ENCODE measurements at places on chromosomes 4 and X.

DNA sequence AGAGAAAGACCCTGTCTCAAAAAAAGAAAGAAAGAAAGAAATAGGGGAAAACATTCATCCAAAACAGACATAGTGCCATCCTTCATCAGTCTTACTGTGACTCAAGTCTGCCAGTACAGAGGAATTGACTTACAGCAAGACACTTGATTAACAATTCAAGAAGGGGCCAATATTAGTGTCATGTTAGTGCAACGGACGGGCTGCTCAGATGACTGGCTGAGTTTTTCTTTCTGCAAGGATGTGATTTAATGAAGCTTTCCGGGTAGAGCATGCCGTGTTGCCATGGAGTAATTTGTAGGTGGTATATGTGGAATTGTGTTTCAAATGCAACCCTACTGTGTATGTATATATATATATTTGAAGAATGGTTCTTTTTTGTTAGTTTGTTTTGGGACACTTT lies 12.6 kb upstream of the MFAP3L start:
- DNase-seq = no peak

DNA sequence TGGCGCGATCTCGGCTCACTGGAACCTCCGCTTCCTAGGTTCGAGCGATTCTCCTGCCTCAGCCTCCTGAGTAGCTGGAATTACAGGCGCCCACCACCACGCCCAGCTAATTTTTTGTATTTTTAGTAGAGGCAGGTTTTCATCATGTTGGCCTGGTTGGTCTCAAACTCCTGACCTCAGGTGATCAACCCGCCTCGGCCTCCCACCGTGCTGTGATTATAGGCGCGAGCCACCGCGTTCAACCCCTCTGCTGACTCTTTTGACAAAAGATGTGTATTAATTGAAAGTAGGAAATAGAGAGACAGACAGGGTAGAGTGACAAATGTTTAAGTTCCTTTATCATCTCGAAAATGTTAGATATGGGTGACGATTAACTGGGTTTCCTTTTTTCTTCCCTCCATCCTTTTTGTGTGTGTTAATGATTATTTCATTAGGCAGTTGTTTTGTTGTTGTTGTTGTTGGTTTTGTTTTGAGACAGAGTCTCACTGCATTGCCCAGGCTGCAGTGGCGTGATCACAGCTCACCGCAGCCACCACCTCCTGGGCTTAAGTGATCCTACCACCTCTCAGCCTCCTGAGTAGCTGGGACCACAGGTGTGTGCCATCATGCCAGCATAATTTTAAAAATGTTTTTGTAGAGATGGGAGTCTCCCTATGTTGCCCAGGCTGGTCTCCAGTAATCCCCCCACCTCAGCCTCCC lies 79.5 kb downstream of the KDM6A start:
- DNase-seq = no peak

DNA sequence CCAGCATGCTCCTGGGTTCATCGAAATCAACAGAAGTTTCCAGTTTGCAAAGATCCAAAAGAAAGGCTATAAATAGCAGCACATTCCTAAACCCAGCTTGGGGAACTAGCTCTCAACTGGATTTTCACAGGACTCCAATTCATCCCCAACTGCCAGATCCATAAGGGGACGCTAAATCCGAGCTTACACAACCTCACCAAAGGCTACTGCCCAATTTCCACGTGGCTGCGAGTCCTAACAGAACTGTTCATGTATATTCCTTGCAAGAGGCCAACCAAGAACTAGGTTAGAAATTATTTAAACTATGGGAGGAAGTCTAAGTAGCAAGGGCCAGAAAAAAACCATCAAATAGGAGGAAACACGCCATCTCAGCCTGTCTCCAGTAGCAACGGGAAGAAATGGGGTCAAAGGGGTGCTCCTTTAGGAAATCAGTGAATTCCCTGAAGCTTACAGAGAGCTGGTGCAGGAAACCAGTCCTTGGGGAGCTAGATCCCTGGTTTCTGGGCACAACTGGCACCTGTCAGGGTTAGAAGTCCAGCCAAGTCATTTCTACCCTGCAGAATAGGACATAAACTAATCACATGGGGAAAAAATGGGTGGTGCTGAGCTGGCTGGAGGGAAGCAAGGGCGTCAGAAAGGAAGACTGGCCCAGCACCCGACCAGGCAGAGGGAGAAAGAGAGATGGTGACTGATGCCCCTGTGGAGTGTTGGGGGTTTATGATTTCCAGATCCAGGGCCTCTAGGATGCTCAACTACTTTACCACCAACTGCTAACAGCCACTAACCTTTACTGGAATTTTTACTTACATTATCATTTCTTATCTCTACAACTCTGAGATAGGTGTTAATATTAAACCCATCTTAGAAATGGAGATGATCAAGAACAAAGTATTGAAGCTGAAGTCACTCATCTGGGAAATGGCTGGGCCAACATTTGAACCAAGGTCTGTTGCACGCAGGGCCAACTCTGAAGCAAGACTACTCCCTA lies 20.5 kb downstream of the RELL1 start:
- DNase-seq = no peak

DNA sequence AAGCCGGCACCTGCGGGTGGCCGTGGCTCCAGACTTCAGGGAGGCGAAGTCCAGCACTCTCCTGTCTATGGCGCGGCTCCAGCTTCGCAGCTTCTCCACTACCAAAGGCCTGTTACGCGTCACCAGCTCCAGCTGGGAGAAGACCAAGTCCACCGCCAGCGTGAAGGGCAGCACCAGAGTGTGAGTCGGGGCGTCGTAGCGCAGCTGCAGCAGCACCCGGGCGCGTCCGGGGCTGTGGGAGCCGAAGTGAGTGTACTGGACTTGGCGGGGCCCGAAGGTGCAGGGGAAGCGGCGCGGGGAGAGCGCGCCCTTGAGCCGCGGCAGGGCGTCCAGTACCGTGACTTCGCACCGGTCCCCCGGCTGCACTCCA lies 444 bp downstream of the FREM3 start:
- DNase-seq = no peak

DNA sequence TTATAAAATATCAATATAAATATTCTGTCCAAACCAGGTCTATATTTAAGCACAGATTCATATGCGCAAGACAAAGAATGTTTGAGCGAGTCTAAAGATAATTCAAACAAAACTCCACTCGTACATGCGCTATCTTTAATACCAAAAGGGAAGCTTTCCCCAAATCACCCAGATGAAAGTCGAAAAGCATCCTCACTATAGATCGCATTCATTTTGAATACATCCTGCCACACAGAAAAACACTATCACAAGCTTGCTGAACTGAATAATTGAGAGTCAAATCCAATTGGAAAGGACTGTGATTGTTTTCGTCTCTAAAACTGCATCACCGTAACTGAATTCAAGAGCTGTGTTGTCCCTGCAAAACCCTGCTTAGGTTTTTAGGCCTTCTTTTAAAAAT lies 685 bp downstream of the TASL start:
- no peak for DNase-seq

GRCh38 chrX:38824176-38824575 lies 22.9 kb downstream of the MID1IP1 start:
- DNase-seq = no peak

DNA sequence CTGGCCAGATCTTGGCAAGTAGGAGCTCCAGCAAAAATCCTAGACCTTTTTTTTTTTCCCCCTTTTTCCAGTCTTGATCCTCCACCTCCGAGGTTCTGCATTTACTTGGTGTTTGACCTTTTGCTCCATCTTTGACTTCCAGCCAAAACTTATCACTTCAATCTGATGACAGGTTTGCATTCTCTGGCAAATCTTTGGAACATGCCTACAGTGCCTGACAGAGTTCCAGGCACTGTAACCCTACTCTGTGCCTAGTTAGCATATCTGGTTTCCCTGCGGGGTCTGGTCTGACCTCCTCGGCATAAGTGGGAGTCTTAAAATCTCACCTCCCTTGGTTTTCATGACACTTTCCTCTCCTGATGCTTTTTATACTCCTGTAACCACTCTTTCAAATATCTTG lies 39.4 kb upstream of the NR3C2 start:
- no peak for DNase-seq

GRCh38 chr4:13514722-13515121 lies 29.6 kb downstream of the NKX3-2 start:
- no peak for DNase-seq

DNA sequence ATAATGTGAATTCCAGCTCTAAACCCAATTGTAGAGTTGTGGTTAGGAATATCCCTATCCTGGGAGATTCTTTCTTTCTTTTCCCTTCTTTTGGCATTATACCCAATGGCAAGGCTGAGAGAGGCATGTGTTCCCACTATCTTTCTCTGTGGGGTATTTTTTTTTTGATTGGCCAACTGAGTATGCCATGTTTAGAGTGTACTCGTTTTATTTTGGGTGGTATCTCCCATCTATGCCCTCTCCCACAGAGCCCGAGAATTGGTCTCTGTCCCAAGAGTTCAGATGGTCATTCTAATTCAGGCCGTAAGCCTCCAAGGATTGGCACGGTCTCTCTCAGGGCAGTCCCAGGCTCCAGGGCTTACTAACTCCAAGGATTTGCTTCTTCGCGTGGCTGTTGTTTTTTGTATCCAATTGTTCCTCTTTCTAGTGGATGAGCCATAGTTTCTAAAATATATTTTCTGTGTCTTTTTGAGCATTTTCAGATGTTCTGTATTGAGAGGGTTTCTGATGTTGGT lies 198.8 kb downstream of the SLC4A4 start:
- DNase-seq = no peak

GRCh38 chrX:95728446-95728845 lies 956.2 kb upstream of the DIAPH2 start:
- no peak for DNase-seq

DNA sequence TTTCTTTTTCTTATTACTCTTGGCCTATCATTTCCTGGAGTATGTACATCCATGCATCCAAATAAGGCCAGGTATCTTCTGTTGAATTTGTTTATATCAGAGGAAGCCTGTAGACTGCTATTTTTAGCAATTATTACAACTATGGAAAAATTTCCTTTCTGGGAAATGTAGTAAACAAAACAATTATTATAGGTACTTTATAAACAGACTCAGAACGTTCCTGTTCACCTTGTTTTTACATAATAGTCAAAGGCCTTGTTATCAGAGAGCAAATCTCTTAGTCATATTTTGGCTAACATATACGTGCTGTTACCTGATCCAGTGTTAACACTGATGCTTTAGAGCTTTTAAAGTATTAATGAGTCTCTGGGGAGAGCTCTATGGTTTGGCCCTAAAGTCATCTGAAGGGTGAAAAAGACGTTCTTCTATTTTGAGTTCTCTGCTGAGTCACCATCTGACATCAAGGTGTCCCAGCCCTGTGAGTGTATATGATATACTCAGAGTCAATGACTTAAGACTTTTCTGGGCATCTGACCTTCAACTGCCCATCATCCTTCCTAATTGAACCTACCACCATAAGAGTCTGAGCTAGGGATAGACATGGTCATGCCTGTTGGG lies 7.3 kb downstream of the SPARCL1 start:
- no peak for DNase-seq

DNA sequence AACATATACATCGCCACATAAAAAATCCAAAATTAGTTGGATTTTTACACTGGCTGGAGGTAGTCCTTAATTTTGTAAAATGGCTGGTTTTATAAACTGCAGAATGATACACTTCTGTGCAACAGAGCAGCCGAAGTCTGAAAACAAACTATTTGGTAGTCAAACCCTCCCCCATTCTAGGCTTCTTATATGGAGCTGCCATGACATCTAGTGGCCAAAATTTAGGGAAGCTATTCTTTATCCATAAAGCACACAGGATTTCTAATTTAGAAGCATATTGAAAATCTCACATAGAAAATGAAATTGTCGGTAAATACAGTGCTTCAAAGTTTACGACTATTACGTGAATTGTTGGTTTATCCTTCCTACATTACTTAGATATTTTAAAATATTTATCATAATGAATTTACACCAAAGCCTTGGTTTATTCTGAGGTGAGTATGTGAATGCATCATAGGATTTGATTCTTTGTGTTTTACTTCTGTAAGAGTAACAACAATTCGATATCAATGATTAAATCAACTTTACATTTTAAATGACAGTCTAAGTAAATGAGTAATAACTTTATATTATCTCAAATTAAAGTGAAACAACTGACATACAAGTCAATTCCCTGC lies 113.4 kb upstream of the FAM241A start:
- DNase-seq = no peak

DNA sequence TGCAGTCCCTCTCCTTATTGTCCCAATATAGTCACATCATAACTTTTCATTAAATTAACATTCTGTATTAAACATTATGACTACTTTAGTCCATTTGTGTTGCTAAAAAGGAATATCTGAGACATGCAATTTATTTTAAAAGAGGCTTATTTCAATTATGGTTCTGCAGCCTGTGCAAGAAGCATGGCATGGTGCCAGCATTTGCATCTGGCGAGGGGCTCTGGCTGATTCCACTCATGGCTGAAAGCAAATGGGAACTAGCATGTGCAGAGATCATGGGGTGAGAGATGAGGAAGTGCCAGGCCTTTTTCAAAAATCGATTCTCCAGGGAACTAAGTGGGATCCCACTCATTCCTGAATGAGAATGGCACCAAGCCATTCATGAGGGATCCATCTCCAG lies 476.3 kb upstream of the RPS6KA3 start:
- no peak for DNase-seq

GRCh38 chr4:173932701-173933100 lies 350.8 kb downstream of the FBXO8 start:
- no peak for DNase-seq

- DNase-seq = no peak
Observed at GRCh38 chrX:74249963-74250362, 54.0 kb upstream of the ZCCHC13 start.

GRCh38 chrX:7828594-7828993 lies 14.4 kb upstream of the VCX start:
- no peak for DNase-seq

GRCh38 chr4:151276787-151277562 lies at the start of gene PRSS48:
Gene PRSS48 (plus strand): TSS chr4:151277161. CDS start chr4:151277173, 12 bp downstream.
- DNase-seq = no peak

- no peak for DNase-seq
Observed at GRCh38 chr4:150268444-150268843, 190.2 kb downstream of the DCLK2 start.

DNA sequence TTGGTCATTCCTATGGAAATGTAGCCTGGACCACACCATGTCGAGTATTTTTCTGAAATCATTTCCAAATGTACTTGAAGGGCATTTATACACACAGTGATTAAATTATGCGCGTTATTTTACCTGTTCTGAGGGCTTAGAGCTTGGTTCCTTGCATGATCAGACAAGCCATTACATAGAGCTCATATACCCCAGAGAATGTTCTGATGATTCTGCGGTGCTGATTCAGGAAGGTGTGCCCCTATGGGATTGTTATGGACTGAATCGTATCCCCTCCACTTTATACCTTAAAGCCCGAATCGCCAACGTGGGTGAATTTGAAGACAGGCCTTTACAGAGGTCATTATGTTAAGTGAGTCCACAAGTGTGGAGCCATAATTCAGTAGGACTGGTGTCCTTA lies 848.9 kb downstream of the TRIML1 start:
- no peak for DNase-seq

GRCh38 chr4:39042366-39042765 lies 10.2 kb upstream of the TMEM156 start:
- DNase-seq = no peak

GRCh38 chr4:165612936-165613335 lies 234.1 kb downstream of the CPE start:
- no peak for DNase-seq

GRCh38 chr4:6281436-6282313 lies 12.0 kb downstream of the WFS1 start:
- no peak for DNase-seq

- DNase-seq = no peak
Observed at GRCh38 chrX:114332766-114333165, 251.1 kb upstream of the HTR2C start.

GRCh38 chr4:17811078-17811603 lies 362 bp downstream of the NCAPG start:
- DNase-seq = no peak

- DNase-seq = no peak
Observed at GRCh38 chrX:80489166-80489565, 68.9 kb downstream of the TENT5D start.
